Karpas-422 (cell line): ENCODE measurements at places on chromosomes 5 and 9. TPM values are rescaled to one million over a fixed set of nuclear protein-coding genes. Genes with fewer than 3 reads are reported as not detected.

The PCDHGC4 gene
- 7.0 and 11.8 TPM in 2 replicates for total RNA-seq

The RNF183 gene
- total RNA-seq, result not detected in 2 replicates

The RMRP gene
- total RNA-seq, result 23,349 and 56,129 TPM in 2 replicates

The LCN1 gene
- total RNA-seq, result not detected in 2 replicates

The NRG2 gene
- not detected in 2 replicates for total RNA-seq

The NAA35 gene
- total RNA-seq, result 21.9 and 35.6 TPM in 2 replicates

The CNTNAP3 gene
- not detected in 2 replicates for total RNA-seq

The SOWAHA gene
- not detected in 2 replicates for total RNA-seq

The GPX3 gene
- total RNA-seq, result not detected in 2 replicates

The FGFR4 gene
- 2.4 and 3.6 TPM in 2 replicates for total RNA-seq

The ARID3C gene
- total RNA-seq, result 0.48 TPM in 1 of 2 replicates, not detected in the other

The TAS2R1 gene
- not detected in 2 replicates for total RNA-seq

The TLR4 gene
- total RNA-seq, result 5.8 and 7.3 TPM in 2 replicates

The ZCCHC9 gene
- 41.6 and 48.0 TPM in 2 replicates for total RNA-seq

The SPATA31E1 gene
- total RNA-seq, result not detected in 2 replicates

The NR5A1 gene
- not detected in 2 replicates for total RNA-seq

The SLC46A2 gene
- not detected in 2 replicates for total RNA-seq

The OR2Y1 gene
- not detected in 2 replicates for total RNA-seq

The IL17B gene
- not detected in 2 replicates for total RNA-seq

The ECPAS gene
- 62.8 and 142 TPM in 2 replicates for total RNA-seq

The CDKN2B gene
- 2.0 and 4.3 TPM in 2 replicates for total RNA-seq

The CKMT2 gene
- total RNA-seq, result not detected in 2 replicates

The OBP2B gene
- not detected in 2 replicates for total RNA-seq

The NPM1 gene
- total RNA-seq, result 1,235 and 1,970 TPM in 2 replicates
